ENCODE measurements at places on chromosomes 6 and 20.

GRCh38 chr6:167410462-167410861 is 85.6 kb downstream of the TTLL2 start:
- DNase-seq, result no peak

DNA sequence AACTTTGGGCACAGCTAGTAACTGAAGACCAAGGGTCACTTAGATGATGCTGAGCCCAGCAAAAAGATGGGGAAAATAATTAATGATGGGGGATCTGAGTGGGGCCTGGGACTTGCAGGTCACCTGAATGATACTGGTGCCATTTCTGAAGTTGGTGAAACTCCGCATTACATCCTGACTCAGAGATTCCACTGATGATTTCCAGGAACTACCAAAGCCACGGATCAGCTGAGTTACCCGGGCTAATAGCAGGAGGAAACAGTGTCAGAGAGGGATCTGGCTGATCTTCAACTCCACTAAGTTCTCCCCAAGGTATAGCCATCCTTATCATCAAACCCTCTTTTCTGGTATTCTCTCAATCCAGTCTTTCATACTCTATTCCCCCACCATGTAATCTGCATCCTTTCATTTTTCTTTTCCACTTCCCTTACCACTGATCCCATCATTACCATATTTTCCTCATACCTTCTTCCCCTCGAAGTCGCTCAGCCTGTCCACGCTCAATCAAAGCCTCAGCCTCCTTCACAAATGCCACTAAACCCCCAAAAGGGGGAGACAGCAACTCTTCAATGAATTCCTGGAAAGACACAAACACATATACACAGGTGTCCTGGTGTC is 20.2 kb downstream of the VPS52 start:
- no peak for DNase-seq

DNA sequence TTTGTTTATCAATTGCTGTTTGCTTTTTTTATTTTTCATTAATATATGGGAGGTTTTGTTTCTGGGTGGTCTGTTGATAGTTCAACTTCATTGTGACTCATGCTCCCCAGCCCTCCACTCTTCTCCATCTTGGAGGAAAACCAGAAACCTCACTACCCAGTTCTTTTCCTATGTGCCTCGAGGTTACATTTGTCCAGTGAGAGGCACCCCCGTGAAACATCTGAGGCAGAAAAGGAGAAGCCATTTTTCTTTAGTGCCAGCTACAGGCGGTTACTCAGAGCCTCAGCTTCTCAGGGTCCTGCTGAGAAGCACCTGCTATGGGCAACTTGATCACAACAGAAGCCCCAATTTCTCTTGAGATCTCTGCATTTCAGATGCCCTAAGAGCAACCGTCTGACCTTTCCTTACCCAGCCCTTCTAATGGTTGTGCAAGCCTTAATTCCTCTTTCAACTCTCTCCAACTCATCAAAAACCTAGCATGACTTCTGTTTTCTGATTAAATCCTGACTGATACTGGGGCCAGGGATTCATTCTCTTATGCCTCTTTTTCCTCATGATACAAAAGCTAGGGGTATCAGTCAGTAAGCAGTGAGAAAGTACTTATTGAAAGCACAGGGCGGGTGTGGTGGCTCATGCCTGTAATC is 144.6 kb downstream of the ELOVL4 start:
- DNase-seq, result no peak

DNA sequence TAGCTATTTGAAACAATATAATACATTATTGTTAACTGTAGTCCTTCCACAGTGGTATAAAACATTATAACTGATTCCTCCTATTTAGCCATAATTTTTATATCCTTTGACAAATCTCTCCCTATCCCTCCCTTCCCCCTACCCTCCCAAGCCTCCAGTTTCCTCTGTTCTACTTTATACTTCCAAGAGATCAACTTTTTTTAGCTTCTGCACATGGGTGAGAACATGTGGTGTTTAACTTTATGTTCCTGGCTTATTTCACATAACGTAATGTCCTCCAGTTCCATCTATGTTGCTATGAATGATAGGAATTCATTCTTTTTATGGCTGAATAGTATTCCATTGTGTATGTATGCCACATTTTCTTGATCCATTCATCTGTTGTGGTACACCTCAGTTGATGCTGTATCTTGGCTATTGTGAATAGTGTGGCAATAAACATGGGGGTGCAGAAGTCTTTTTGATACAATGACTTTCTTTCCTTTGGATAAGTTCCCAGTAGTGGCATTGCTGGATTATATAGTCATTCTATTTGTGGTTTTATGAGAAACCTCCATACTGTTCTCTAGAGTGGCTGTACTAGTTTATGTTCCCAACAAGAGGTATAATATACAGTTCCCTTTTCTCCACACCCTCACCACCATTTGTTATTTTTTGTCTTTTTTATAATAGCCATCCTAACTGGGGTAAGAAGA is 205.0 kb downstream of the KCNQ5 start:
- DNase-seq, result peak; percentile 61

DNA sequence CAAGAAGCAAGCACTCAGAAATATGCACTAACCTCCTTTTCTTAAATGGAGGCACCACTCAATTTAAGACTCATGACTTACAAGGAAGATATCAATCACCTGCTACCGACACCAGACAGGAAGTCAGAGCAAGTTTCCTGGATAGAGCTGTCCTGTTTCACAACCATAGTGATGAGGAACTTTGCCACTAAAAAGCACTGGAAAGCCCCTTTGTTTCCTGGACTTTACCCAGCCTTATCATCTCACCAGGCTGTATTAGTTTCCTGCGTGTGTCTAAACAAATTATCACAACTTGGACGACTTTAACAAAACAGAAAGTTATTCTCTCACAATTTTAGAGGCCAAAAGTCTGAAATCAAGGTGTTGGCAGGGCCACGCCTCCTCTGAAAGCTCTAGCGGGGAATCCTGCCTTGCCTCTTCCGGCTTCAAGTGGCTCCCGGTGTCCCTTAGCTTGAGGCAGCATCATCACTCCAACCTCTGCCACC is 253.8 kb upstream of the STXBP5 start:
- no peak for DNase-seq

- DNase-seq, result peak; percentile 4
Observed at GRCh38 chr6:29553268-29554057, 6.1 kb downstream of the UBD start.

- peak; percentile 85 for DNase-seq
Observed at GRCh38 chr20:36847009-36847709, 28.8 kb upstream of the TLDC2 start.

- no peak for DNase-seq
Observed at GRCh38 chr6:38166411-38167240, 347.1 kb downstream of the ZFAND3 start.

DNA sequence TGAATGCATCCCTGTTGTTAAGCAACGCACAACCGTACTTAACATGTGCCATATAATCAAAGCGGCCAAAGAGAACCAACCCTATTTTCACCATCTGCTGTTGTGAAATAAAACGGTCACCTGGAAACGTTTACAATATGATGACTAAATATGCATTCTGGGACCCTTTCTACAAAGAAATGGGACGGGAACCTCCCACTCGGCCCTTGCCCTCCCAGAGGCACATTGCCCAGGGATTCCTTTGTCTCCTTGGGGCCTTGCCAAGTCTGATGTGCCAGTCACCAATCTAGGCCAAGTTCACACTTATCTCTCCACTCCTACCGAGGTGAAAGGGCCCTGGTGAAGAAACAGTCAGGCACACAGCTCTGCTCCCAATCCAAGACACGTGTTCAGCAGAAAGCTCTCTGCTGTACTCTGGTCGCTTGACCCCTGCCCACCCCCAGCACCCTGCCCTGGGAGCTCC is 427.4 kb upstream of the JARID2 start:
- DNase-seq, result no peak

- no peak for DNase-seq
Observed at GRCh38 chr20:23032056-23032749, 2.9 kb upstream of the SSTR4 start.
